G401 (cell line): ENCODE measurements at places on chromosomes 7 and 10. TPM values are rescaled to one million over a fixed set of nuclear protein-coding genes. Genes with fewer than 3 reads are reported as not detected.

HMX2 gene
- not detected in 2 replicates for total RNA-seq

TMEM26 gene
- total RNA-seq, result 7.7 and 9.2 TPM in 2 replicates

ACTR3C gene
- 0.68 and 0.98 TPM in 2 replicates for total RNA-seq

CTAGE4 gene
- not detected in 2 replicates for total RNA-seq

SPDYE11 gene
- not detected in 2 replicates for total RNA-seq

- no peak for DNase-seq
These were observed 30.2 kb upstream of the GIMAP8 start for GRCh38 chr7:150420242-150420641.

GRCh38 chr7:107972941-107973376 lies 30.0 kb downstream of the LAMB1 start:
- no peak for DNase-seq

DNA sequence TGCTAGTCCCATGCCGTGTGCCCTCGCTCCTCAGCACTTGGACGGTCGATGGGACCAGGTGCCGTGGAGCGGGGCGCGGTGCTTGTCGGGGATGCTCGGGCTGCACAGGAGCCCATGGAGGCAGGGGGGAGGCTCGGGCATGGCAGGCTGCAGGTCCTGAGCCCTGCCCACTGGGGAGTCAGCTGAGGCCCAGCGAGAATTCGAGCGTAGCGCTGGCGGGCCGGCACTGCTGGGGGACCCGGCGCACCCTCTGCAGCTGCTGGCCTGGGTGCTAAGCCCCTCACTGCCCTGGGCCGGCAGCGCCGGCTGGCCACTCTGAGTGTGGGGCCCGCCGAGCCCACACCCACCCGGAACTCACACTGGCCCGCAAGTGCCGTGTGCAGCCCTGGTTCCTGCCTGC lies 44.7 kb downstream of the ST7 start:
- no peak for DNase-seq

- DNase-seq, result no peak
These were observed 157.7 kb downstream of the COBL start for GRCh38 chr7:51158742-51159445.

- no peak for DNase-seq
These were observed 38.1 kb upstream of the ARL4A start for GRCh38 chr7:12649348-12649747.

DNA sequence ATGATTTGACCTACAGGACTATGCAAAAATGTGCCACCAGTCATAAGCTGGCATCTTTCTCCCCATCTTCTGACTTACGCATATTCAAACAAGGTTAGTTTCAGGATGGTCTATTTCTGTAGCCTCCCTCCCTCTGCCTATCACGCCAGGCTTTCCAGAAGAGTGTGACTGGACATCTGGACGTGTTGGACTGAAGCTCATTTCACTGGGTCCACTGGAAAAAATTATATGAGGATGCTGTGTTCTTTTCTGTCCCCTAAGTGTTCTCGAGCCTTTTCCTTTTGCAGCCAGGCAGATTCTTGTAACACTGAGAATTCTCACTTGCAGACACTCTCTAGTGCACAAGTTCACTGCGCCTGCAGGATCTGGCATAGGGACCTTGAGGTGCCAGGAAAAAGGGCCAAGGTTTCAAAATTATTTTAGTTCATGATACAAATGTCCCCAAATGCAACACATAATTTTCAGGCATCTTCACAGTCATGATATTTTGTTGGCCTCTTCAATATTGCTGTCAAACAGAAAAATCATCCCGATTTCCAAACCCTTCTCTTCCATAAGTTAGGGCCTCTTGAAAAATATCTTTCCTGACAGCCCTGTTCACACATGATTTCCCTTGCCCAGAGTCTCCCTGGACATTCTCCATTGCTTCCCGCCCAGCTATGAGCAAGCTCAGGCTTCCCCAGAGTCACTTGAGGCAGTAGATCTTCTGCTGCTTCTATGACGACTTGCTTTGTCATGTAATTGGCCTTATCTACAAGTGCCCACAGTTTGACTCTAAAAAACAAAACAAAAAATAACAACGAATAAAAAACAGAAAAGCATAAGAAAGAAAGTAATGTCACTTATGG lies 170.4 kb downstream of the BMPER start:
- DNase-seq, result peak; percentile 66

DNA sequence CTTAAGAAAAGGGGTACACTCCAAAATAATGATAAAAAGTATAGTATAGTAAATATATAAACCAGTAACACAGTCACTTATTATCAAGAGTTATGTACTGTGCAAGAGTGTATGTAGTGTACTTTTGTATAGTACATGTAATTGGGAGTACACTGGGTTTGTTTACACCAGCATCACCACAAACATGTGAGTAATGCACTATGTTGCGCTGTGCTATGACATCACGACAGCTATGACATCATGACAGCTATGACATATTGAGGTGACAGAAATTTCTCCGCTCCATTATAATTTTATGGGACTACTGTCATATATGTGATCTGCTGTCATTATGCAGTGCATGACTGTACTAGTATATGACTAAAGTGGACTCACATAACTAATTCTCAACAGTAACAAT lies 84.6 kb downstream of the KMT2C start:
- DNase-seq, result no peak

- DNase-seq, result no peak
These were observed 51.9 kb downstream of the ZNF365 start for GRCh38 chr10:62426086-62426485.

GRCh38 chr10:84340187-84340586 lies 11.8 kb downstream of the CCSER2 start:
- no peak for DNase-seq

DNA sequence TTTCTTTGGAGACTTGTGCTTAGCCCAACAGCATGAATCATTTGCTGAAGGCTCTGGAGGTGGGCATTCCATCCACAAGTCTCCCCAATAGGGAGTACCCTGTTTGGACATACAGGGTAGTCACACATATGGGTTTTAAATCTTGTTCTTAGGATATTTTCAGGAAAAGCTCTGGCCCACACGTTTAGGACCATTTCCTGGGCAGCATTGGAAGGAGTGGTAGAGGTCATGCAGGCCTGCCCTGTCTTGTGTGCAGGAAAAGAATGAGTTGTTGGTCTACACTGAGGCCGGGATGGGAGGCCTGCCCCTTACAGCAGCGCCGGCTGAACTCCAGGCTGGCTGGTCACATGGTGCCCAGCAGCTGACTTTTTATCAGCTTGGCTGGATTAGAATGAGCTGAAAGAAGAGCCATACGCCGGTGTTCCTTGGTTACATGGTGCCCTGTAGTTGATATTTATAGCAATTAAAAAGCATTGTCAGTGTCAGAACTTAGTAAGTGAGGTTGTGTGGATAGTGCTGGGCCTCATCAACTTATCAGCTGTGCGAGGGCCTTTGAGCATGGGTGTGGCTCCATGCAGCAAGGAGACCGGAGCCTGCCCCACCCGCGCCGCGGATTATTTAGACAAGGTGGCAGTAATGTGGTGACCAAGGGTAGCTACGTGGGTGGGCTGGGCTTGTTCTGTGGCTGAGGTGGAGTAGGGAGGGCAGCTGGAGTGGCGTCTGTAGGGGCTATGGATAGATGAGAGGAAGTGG lies 28.6 kb downstream of the OGDH start:
- DNase-seq, result no peak

DNA sequence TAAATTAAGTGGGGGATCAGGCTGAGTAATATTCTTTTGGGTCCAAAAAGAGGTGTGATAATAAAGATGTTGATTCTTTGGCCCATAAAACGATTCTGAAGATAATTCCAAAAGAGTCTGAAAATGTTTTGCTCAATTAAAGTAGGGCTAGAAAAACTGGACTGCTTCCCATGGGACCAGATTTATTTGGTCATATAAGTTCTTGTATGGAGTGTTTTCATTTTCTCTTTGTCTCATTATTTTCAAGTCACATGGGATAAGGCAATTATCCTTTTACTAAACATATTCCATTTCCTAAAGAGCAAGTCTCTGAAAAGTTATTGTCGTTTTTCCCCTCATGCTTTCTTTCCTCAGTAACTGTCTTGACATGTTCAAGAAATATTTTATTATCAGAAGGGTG lies 41.5 kb downstream of the CDK6 start:
- DNase-seq, result no peak

GRCh38 chr10:108586424-108586823 lies 1336.9 kb downstream of the XPNPEP1 start:
- DNase-seq, result no peak

GRCh38 chr7:77197141-77197540 lies 2.5 kb downstream of the FGL2 start:
- no peak for DNase-seq

GRCh38 chr10:102758240-102758932 lies 14.6 kb downstream of the WBP1L start:
- no peak for DNase-seq

- no peak for DNase-seq
These were observed 1.1 kb downstream of the KIAA1217 start for GRCh38 chr10:24209946-24210491.

DNA sequence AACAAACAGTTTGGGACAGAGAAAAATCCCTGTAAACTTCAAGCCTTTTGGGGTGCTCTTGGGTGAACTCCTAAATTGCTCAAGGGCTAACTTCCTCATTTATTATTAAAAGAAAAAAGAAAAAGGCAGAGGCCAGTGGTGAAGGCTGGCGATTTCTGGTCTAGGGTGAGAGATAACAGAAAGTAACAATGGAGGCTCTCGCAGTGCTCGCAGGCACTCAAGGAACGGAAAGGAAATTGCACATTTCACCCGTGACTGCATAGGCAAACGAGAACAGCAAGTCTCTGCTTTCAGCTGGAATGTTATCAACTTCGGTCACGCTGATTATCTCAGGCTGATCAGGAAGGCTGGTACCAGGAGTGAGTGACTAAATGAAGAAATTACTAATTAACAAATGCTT lies 70.7 kb downstream of the PRKAG2 start:
- peak; percentile 62 for DNase-seq

DNA sequence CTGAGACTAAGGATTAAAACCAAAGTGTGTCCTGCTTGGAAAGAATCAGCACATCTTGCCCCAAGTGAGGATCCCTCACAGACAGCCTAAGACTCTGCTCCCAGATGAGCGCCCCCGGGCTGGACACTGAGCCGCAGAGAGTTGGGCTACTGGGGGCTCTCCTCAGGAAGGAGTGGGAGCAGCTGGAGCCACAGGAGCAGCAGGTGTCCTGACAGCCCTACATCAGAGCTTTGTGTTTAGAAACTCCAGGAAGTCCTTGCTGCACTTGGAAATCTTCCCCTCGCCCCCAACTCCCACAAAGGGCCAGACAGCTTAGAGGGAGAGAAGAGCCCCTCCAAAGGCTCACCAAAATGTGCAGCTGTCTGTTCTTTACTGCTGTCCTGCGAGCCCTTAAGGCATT lies 172.2 kb downstream of the HERPUD2 start:
- DNase-seq, result no peak

DNA sequence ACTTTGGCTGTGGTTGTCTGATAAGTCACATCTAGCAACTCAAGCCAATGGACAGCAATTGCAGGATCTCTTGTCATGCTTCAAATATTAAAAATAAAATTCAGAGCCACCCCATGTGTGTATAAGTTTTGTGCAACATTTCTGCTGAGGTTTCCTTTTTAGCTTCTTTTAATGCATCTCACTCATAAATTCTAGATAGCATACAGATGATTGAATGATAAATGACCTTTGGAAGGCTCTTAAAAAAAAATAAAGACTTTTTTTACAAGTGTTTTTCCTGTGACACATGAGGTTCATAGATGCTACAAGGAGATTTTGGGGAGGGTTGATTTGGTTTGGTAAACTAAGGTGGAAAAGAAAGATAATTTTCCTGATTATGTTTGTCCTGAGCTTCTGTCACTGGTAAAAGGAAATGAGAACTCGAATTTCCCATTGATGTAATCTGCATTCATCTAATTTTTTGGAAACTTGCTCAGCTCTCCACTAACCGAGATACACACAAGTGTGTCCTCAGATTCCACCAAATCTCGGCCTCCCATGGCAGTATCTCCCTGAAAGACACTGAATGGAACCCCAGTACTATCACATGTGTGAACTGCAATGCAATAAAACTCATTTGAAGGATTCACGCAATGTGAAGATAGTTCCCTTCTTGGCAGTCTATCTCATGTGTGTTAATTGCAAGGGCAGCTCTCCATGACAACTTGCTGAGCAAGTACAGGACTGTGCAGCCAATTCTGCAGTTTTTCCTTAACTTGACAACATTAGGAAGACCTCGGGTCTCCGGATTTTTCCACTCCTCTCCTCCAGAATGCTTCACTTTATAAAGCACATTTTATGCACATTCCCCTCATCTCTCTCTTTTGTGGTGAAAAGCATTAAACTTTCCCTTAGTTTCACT lies 185.4 kb upstream of the PFKP start:
- peak; percentile 1 for DNase-seq

DNA sequence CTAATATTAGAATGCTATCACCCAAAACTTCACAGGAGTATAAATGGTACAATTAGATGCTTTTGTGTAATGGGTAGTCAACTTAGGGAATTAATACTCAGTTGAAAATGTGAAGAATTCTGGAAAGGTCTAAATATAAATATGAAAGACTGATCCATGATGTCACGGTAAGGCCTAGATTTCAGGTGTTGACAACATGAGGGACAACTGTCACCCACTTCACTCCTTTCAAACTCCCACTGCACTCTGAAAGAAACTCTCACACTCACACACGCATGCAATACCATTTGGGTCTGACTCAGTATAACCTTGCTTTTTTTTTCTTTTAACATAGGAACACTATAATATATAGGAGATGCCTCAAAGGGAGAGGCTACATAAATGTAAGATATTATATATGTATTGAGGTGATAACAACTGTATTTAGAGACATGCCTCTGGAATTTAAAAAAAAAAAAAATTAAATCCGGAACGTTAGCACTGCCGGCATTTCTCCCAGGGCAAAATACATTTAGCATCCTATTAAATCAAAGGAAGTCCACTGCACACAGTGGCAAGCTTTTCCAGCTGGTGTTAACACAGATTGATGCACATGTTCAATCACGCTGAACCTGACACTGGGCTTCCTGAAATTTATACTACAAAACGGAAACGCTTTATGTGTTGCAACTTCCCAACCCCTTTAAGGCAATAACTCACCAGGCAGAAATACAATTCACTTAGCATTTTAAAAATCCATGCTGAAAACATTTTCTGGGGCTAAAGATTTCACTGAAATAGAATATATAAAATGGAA lies 74.9 kb downstream of the RSU1 start:
- DNase-seq, result no peak

DNA sequence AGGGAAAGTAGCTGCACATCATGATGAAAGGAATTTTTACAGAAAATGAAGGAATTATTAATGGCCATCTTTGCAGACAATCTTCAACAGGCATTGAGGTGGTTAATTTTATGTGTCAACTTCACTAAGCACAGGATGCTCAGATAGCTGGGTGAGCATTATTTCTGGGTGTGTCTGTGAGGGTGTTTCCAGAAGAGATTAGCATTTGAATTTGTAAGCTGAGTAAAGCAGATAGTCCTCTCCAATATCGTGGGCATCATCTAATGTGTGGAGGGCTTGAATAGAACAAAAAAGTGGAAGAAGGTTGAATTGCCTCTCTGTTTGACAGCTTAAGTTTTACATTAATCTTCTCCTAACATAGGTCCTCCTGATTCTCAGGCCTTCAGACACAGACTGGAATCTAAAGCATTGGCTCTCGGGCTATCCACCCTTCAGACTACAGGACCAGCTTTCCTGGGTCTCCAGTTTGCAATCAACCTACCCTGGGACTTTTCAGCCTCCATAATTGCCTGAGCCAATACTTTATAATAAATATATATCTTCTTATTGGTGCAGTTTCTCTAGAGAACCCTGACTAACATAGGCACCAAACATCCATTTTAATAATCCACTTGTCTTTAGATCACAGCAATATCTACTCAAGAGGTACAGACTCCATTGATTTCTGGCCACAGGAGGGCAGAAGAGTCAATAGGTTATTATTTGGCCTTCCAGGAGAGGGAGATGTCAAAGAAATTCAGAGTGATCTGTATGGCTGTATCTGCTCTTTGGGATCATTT lies 10.5 kb upstream of the CRPPA start:
- DNase-seq, result peak; percentile 19

- no peak for DNase-seq
These were observed 94.7 kb downstream of the ARHGAP22 start for GRCh38 chr10:48509974-48510692.
